ENCODE measurements at places on chromosomes 2 and 18.
A peak's percentile ranks its signal among the peaks of the same experiment; 100 is the strongest.

- no peak for DNase-seq
Observed at GRCh38 chr2:167692936-167693335, 554.5 kb downstream of the STK39 start.

DNA sequence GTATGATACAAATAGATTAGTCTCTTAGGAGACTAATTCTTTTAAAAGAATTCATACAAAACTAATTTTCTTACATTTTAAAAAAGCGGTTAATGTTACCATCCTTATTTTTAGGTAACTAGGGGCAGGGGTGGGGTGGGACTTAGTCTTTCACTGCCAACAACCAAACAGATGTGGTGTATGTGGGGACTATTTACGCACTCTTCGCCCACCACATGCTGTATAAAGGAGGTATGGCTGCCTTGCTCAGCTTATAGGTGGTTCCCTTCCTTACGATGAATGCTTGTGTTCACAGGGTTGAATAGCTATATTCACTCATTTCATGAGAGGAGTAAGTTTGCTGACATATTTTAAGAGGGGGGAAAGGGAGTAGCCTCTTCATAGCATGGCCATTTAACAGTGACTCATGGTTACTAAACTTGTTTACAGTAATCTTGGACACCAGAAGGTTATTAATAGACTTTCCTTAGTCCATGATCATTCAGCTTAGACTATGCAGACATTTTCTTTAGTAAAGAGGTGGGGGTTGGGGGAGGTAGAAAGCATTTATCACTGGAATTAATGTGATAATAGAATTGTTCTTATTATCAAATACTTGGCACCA is 61.8 kb downstream of the CAB39 start:
- peak; percentile 85 for DNase-seq

- no peak for DNase-seq
Observed at GRCh38 chr2:32290000-32290339, 12.3 kb downstream of the YIPF4 start.

DNA sequence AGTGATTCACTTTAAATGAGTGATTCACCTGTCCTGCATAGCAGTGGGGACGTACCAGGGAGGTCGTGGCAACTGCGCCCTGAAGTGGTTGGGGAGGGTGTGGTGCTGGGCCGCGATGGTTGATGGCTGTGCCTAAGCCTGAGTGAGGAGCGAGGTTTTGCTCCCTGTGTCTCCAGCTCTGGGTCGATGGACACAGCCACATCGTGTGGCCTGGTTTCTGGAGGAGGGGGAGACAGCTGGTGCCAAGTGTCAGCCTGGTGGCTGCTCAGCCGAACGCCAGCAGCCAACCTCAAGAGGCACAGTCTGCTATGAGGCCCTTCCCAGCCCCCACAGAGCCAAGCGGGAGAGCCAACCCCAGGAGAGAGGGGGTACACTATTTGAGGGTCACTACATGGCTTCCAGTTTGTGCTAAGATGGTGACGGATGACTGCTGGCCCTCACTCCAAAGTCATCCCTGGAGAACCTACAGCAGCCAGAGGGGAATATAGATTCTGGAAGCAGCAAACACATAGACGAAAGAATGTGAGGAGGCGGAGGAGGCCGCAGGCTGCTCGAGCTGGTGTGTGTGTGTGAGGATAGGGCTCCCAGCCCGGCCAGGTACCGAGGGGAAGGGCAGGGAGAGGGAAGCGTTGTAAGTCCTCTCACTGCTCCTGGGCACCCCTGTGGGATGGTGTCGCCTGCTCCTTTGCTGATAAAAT is 58.6 kb upstream of the OTOF start:
- DNase-seq = no peak

- peak; percentile 70 for DNase-seq
Observed at GRCh38 chr2:96868555-96869280, 1.2 kb downstream of the SEMA4C start.

DNA sequence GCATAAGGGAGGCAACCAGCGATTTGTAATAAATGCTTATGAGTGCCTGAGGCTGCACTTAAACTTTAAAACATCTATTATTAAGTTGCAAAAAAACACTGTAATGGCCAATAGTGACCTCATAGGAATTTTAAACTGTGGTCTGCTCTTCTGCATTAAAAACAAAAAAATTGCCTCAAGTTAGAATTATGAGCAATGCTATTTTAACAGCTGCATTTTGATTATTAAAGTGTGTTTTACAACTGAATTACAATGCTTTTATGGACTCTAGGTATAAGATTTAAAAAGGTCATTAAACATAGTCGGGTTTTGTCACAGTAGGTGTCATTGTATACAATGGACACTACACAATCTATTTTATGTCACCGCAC is 528.7 kb upstream of the FANCL start:
- DNase-seq = no peak

DNA sequence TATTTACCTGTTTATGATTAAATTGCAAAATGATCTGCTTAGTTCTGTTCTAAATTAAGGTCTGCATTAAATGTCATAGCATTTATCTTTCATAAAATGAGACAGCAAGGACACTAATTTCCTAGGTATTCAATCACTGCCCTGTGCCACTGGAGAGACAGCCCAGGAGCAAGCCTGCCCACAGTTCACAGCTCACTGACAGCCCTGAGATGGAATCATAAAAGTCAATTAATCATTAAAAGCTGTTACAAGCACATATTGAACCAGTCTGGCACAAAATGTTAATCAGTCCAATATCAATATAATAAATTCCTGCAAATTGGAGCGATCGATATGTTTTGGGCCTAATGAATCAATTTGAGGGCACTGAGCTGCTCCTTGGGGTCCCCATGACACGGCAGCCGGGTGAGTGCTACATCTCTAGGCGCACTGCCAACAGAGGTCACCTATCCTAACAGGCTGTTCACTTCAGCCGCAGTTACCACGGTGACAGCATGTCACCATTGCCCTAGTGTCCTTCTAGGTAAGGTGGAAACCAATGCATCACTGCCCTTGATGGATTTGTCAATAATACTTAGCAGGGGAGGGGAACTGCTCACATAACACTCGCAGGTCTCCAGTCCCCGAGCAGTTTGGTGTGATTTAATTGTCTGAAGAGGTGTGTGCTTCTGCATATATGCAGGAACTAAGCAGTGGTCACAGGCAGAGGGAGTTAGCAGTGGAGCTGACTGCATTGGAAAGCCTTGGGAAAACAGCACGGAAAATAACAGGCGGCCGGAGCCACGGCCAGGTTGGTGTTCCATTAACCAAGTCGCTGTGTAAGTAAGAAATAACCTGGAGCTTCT is 47.3 kb downstream of the POU3F3 start:
- DNase-seq = no peak

- DNase-seq = peak; percentile 15
Observed at GRCh38 chr2:101463911-101464641, 10.8 kb downstream of the RFX8 start.

GRCh38 chr2:204967199-204967960 is 422.1 kb downstream of the PARD3B start:
- DNase-seq = no peak

DNA sequence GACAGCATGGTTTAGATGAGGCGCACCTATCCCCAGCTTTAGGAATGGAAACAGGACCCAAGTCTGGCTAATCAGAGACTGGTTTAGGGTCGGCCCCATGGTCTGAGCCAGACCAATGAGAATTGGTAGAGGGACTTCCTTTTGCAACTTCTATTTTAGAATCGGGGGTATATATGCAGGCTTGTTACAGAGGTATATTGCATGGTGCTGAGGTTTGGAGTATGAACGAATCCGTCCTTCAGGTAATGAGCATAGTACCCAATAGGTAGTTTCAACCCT is 1.5 kb upstream of the BOLA3 start:
- no peak for DNase-seq

- DNase-seq = no peak
Observed at GRCh38 chr2:230968921-230969658, 26.8 kb upstream of the SPATA3 start.

DNA sequence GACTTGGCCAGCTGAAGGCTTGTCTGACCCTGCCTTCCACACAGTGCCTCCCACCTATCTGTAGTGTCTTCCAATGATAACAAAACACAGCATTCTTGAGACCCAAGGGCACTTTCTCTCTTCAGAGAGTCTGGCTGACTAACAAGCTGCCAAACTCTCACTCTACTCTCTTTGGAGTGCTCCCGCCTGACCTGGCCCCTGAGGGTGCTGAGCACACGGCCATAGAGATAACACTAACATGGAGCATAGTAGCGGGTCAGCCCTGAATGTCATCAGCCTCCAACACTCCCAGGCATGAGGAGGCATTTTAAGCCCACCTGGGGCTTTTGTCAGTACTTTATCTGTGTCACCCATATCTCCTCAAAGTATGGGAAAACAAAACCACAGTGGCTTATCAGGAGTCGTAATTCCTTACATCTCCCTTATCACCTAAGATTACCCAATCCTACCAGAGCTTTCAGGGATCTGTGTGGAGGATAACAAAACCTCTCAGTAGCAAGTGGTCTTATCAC is 160.3 kb upstream of the TCF4 start:
- DNase-seq = no peak

DNA sequence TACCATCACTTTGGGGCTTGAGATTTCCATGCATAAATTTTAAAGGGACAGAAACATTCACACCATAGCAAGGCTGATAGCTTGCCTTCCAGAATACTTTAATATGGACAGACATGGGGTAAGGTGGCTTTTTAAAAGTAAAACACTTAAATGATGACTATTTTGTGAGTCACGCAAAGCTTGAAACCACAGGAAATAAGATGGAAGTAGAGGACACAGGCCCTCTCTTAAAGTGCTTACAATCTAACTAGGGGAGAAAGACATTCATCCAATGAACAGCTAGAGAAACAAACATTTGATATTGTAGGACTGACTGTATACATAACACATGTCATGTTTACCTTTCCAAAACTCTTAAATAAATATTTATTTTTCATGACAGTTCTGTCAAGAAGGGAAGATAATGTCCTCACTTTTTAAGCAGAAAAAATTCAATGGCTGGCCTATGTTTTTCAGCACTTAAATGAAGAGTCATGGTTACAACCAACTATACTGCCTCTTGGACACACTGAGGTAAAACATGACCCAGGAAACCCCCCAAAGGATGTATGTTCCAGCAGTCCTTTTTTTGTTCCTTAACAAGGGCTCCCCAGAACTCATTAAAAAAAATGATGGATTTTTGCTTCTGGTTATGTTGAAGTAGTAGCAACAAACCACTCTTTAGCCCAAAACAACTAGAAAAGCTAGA is 120.0 kb upstream of the RBMS1 start:
- DNase-seq = peak; percentile 77

DNA sequence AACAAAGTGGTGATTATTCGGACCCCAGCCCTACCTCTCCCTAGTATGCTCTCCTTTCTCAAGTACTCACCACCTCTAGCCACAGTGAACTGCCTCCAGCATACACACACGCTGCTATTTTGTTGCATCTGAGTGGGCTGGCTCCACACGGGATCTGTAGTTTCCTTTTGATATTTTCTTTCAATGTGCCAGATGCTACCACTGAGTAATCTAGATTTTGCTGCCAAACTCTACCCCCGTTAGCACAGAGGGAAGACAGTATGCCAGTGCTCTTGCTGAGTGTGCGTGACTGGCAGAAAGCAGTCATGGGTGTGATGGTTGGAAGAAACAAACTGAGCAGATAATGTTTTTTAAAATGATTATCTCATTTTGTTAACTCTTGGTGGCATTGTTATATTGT is 11.6 kb downstream of the CFLAR start:
- DNase-seq = peak; percentile 47

GRCh38 chr2:67446491-67446911 is 49.4 kb downstream of the ETAA1 start:
- DNase-seq = peak; percentile 85

GRCh38 chr2:137892739-137893138 is 71.5 kb upstream of the HNMT start:
- no peak for DNase-seq

- no peak for DNase-seq
Observed at GRCh38 chr2:44934038-44934982, 7.2 kb upstream of the SIX3 start.

- DNase-seq = no peak
Observed at GRCh38 chr2:107088156-107088555, 202.2 kb upstream of the ST6GAL2 start.

DNA sequence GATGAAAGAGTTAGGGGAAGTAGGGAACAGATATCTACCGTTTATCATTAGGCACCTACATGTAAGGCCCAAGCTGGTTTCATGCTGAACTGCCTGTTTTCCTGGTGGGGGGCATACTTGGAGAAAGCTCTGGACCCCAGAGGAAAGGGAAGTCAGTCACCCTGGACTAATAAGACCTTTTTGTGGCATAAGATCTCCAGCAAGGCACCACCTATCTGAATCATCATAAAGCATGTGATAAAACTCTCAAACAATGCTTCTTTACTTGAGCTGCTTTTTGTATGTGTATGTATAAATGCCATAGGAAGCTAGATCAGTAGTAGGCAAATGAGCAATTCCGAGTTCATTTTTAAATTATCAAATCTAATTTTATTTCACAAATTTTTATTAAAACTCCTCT is 104.8 kb downstream of the TANC1 start:
- peak; percentile 61 for DNase-seq

DNA sequence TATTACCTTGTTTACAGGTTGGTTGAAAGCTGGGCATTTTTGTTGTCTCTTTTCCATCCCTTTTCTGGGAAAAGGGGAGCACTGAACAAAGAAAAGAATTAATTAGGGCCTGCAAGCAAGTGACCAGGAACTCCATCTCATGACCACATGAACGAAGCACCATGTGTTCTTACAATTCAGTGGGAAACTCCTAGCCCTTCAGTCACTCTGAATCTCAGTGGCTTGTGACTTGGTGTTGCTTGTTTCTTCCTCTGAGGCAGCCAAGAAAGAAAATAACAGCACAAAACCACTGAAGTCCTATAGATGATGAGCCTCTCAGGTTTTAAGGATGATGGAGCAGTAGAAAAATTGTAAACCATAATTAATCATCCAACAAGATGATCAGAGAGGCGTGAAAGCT is 129.1 kb upstream of the CAB39 start:
- no peak for DNase-seq

GRCh38 chr2:226578373-226578772 is 221.2 kb downstream of the IRS1 start:
- DNase-seq = no peak

GRCh38 chr2:109335631-109336176 is 206.7 kb downstream of the SH3RF3 start:
- peak; percentile 23 for DNase-seq

GRCh38 chr2:125310657-125311364 is 1285.7 kb downstream of the CNTNAP5 start:
- no peak for DNase-seq

DNA sequence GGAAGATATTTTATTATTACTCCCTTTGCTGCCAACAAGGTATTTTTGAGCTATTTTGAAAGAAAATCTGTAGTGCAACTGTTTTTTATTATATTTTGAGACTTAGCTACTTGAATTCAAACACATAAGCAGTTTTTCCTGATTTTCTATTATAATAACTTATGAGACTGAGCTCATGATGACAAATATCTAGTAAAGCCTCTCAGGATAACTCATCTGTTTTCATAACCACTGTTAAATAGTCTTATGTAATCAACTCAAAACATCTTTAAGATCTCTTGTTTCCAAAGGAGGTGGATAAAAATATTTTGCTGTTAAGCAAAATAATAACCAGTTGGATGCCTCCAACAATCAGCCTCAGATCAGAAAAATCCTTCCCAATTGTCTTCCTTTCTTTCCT is 21.9 kb upstream of the PPP1CB start:
- DNase-seq = peak; percentile 67

- no peak for DNase-seq
Observed at GRCh38 chr2:96113367-96113677, 3.0 kb downstream of the ADRA2B start.

GRCh38 chr2:233358335-233358734 is 4.0 kb downstream of the DGKD start:
- DNase-seq = no peak

GRCh38 chr2:64825831-64826491 is 163.2 kb upstream of the SLC1A4 start:
- DNase-seq = no peak
